ENCODE measurements at places on chromosomes 12 and 14.
A peak's percentile ranks its signal among the peaks of the same experiment; 100 is the strongest.

DNA sequence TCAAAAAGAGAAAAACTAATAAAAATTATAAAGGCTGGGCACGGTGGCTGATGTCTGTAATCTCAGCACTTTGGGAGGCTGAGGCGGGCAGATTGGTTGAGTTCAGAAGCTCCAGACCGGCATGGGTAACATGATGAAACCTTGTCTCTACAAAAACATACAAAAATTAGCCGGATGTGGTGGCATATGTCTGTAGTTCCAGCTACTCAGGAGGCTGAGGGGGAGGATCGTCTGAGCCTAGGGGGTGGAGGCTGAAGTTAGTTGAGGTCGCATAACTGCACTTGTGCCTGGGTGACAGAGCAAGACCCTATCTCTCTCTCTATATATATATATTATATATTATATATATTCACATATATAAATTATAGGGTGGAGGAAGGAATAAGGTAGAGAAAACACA lies 32.5 kb upstream of the ANO2 start:
- no peak for DNase-seq

GRCh38 chr14:61140271-61140670 lies 140.9 kb downstream of the TMEM30B start:
- no peak for DNase-seq

DNA sequence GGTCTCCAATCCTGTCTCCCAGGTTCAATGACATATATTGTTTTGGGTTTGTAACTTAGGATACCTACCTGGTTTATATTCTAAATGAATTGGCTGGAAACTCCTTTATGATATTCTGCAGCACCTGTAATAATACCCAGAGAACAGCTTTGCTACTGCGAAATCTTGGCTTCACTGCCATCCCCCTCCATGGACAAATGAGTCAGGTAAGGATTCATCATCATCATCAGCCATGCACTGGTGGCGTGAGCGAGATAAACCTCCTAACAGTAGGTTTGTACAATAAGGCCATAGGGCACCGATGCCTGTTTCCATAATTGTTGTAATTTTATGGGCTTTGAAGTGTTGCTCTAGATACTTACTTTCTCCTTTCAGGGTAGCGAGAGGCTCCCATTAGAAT lies 10.7 kb downstream of the DDX47 start:
- no peak for DNase-seq

DNA sequence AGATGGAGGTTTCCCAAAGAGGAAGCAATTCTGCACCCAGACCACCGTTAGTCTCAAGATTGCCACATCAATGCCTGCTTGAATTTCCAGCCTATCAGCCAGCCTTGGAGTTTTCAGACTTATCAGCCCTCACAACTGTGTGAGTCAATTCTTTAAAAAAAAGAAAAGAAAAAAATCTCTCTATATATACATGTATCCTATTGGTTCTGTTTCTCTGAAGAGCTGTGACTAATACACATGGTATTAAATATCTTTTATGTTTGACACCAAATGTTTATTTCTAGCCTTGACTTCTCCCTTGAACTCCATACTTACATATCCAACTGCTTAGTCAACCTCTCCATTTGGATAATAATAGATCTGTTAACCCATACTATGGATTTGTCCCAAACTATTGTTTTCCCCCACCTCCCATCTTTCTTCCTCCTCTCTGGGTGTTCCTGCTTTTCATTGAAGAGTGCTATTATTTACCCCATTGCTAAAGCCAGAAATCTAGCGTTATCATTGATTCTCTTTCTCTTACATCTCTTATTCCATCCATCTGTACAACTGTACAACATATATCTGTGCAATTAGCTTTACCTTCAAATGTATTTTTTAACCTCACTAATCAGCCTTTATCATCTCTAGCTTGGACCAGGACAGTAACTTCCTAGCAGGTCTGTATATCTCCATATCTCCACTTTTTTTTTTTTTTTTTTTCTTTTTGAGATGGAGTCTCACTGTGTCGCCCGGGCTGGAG lies 22.7 kb upstream of the EID3 start:
- DNase-seq, result no peak

GRCh38 chr14:48373981-48374380 lies 698.6 kb upstream of the MDGA2 start:
- DNase-seq, result no peak

DNA sequence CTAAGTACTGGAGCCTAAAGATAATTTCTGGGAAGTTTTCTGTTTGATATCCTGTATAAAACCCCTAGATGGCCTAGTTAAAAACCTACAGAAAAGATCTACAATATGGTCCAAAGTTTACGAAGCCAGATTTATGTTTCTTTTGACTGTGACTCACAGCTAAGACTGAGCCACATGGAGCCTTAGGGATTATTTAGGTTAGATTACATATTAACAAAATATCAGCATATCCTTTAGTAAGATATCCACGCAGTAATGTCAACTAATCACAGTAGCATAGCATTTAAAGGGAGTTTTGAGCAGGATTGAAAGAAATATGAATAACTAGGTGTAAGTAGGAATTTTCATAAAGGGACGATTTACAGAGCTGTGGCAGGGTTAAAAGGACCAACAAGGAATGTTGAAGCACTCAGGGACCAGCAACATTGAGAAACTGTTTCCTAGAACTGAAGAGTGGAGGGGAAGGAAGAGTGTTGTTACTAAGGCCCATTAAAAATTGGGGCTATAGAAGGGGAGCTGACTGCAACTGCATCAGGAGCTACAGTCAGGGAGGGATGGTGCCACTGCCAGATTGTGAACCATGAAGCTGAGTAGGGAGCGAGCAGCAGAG lies 155.5 kb downstream of the DACT1 start:
- DNase-seq, result no peak

DNA sequence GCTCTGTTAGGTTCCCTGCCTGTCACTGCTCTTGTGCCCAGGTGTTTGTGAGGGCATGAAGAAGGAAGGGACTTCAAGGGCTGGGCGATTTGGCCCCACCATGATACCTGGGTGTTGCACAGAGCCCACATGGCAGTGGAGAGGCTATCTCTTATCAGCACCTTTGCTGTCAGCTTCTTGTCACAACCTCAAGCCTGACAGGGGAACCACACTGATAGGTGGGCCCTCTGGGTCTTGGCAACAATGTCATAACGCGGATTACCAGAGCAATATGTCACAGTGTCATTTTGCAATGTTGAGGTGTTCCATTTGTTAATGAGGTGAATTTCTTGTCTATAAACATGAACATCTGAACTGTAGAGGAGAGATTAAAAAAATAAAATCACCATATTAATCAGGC lies 22.9 kb upstream of the CACNA1C start:
- DNase-seq, result no peak

DNA sequence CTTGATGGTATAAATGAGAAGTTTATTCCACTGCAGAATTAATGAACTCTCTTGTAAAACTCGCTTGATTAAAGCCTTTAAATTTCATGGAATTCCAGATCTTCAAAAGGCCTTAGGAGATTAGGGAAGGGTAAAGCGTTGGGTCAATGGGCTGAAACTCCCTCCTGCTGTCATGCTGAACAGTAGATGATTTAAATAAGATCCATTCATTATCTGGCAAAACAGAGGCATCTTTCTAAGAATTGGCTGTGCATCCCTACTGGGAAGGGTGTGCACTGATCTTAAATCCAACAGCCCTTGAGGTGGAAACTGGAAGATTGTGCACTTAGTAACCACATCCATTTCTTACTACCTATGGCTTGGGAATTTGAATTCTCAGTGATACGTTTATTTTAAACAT lies 56.0 kb downstream of the PLCZ1 start:
- no peak for DNase-seq

- peak; percentile 51 for DNase-seq
These were observed 94.7 kb downstream of the SLC2A13 start for GRCh38 chr12:40010899-40011774.

GRCh38 chr14:99202516-99202915 lies 69.5 kb downstream of the BCL11B start:
- DNase-seq, result no peak

GRCh38 chr12:18429366-18429765 lies 168.0 kb downstream of the PIK3C2G start:
- DNase-seq, result no peak

DNA sequence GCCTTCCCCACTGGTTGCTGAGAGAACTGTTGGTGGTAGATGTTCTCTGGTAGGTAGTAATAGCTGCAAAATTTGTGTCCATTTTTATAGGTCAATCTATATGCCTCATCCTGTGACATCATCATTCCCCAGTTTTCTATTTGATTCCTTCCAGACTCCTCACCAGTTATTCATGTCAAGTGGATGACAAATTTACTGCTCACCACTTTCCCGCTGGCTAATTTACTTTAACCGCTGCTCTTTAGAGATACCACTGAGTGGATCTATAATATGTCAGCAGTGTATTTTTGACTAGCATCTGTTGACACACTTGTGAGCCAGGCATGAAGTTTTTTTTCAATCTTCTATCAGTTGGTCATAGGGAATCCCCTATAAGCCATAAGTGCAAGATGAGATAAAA lies 24.6 kb downstream of the GPR65 start:
- no peak for DNase-seq

DNA sequence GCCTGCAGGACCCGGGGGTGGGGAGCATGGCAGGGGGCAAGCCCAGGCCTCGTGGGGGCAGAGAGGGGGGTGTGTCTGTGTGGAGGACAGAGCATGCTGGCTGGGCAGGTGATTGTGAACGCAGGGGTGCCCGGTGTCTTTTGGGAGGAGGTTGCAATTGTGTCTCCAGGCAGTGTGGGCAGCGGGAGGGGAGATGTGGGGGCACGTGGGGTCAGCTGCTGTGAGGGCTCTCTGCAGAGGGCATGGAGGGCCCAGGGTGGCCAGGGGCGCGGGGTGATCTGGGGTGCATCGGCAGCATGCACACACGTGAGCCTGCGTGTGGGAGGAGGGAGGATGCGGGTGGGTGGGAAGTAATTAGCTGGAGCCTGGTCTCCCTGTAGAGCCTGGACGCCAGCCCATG lies 32.2 kb upstream of the DIO3 start:
- no peak for DNase-seq

DNA sequence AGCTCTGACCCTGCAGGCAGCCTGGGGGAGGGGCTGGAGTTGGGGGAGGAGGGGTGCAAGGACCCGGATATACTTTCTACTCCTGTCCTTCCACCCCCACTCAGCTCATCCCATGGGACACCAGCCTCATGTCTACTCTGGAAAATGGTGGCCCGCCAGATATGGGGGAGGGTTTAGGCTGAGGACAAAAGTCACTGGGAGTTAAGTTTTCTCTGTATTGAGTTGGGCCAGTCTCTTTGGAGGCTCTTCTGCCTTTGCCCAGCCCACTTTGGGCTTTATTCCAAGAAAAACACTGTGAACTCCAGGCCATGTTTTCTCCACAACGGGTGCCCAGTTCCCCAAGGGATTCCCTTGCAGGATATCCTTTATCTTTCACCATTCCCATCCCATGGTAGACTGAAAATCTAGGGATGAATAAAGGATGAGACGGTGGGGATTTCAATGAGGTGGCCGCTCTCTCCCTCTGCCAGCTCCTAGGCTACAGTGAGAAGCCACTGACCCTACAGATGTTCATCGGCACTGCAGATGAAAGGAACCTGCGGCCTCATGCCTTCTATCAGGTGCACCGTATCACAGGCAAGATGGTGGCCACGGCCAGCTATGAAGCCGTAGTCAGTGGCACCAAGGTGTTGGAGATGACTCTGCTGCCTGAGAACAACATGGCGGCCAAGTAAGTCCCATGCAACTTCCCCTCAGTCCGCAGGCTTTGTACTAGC lies 4.9 kb downstream of the NFATC4 start:
- DNase-seq, result no peak

- no peak for DNase-seq
These were observed 845.7 kb upstream of the USP15 start for GRCh38 chr12:61414470-61414869.

DNA sequence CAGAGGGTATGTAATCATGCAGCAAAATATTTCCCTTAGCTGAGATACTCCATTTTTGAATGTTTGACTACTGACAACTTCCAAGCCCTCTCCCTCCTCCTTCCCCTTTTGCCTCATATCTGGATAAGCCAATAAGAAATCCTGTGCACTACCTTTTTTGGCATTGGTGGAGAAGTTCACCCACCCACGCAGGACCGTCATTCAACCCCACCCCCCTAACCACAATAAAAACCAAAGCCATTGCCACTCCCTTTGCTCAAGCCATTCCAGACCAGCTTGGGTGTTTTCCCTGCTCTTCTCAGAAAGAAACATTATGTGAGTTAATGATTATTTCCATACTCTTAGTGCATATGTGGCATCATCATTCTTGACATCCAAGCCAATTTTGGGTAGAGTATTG lies 176.7 kb downstream of the PTPN11 start:
- no peak for DNase-seq

- no peak for DNase-seq
These were observed 46.7 kb downstream of the WBP11 start for GRCh38 chr12:14756334-14757143.

GRCh38 chr14:36976571-36977023 lies 195.8 kb downstream of the SLC25A21 start:
- no peak for DNase-seq

- no peak for DNase-seq
These were observed 12.8 kb downstream of the SCAF11 start for GRCh38 chr12:45977620-45978019.

GRCh38 chr12:66131067-66131688 lies 628 bp upstream of the LLPH start:
- no peak for DNase-seq

GRCh38 chr14:51657762-51658161 lies 6.1 kb downstream of the FRMD6 start:
- DNase-seq, result no peak

DNA sequence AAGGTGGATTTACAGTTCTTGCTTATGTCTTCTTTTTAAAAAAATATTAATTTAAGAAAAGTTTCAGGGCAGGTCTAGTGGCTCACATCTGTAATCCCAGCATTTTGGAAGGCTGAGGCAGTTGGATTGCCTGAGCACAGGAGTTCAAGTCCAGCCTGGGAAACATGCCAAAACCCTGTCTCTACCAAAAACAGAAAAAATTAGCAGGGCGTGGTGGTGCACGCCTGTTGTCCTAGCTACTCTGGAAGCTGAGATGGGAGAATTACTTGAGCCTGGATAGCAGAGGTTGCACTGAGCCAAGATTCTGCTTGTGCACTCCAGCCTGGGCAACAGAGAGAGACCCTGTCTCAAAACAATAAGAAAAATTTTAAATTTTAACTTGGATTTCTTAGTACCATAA lies 5.4 kb upstream of the TAS2R46 start:
- DNase-seq, result peak; percentile 20

- no peak for DNase-seq
These were observed 43.9 kb upstream of the TESC start for GRCh38 chr12:117143008-117143532.

GRCh38 chr12:70338531-70338930 lies 27.6 kb upstream of the KCNMB4 start:
- DNase-seq, result no peak

- DNase-seq, result no peak
These were observed 39.1 kb downstream of the DIO3 start for GRCh38 chr14:101600336-101600890.

DNA sequence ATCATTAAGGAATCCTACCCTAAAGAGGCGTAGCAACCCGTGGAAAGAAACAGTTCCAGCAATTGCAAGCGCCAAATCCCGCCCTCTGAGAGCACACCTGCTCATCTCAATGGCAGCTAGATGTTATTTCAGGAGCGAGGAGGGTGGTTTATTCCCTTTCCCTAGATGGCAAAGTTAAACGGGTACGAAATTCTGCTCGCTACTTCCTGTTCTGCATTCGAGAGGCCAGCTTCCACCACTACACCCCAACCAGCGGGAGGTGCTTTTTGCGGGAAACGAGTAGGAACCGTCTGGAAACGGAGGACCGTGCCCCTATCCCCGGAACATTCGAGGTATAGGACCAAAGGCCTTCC lies 536 bp downstream of the VPS29 start:
- peak; percentile 12 for DNase-seq

GRCh38 chr12:111605911-111606766 lies 7.0 kb upstream of the ATXN2 start:
- no peak for DNase-seq

GRCh38 chr12:2856051-2856450 lies 788 bp downstream of the TEX52 start:
- no peak for DNase-seq
